NCI-H2171 treated with DMSO at 0.1 percent for 48 hours (cell line): ENCODE measurements at places on chromosomes 12 and 14.

DNA sequence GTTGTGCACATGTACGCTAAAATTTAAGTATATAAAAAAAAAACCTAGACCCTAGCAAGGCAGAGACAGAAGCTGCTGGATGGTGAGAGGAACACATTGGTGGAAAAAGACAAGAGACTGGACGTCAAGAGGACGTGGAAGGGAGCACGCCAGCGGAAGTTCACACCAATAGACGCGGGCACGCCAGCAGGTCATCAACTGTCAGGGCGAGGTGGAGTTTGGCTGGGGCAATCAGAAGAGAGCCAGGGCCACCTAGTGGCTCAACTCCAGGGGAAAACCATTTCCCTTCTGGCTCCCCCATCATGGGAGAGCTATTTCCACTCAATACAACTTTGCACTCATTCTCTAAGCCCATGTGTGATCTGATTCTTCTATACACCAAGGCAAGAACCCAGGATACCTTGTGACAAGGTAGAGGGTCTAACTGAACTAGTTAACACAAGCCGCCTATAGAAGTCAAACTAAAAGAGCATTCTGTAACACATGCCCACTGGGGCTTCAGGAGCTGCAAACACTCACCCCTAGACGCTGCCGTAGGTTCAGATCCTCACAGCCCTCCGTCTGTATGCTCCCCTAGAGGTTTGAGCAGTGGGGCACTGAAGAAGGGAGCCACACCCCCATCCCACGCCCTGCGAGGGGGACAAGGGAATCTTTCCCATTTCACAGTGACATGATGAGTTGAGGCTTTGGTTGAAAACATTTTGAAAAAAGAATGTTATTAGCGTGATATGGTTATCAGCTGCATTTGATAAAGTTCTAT, 702.7 kb downstream of the TMTC2 start:
- no peak for DNase-seq

DNA sequence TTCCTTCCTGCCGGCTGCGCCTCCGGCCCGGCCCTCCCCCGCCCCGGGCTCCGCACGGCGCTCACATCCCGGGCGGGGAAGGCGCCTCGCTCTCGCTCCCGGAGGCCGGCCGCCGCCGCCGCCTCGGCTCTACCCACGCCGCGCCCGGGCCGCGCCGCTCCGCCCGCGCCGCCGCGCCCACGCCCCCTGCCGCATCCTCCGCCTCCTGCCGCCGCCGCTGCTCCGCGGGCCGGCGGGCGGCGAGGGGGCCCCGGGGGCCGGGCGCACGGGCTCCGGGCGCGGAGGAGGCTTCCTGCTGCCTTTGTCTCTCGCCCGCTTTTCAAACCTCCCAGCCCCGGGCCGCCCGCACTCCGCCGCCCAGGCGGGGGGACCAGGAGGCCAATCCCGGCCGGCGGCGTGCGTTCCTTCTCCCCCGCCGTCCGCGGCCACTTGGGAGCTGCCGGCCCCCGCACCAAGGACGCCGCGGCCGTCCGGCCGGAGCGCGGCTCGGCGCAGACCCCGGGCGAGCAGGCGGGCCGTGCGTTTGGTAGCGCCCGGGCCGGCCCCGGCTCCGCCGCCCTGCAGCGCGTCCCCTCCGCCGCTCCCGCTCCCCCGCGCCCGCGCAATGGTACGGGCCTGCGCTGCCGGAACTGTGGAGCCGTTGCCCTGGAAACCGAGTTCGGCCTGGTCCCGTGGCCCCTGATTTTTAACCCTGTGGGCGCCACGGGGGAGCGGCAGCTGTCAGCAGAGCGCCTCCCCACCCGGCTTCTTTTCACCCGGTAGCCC, at the start of gene FBXL14:
Gene FBXL14 (minus strand): TSS at position 321 of the 765 bp plus-strand sequence. CDS start 515 bp downstream, outside the sequence.
- DNase-seq: peak; percentile 94

- DNase-seq: peak; percentile 98
These were observed 106.9 kb upstream of the CPM start for GRCh38 chr12:69039911-69040310.

- no peak for DNase-seq
These were observed 40.5 kb upstream of the ABCD2 start for GRCh38 chr12:39660101-39660500.

- no peak for DNase-seq
These were observed 24.2 kb downstream of the TRAFD1 start for GRCh38 chr12:112149596-112149995.

GRCh38 chr14:103518422-103519042, 4.1 kb downstream of the CKB start:
- peak; percentile 40 for DNase-seq

- DNase-seq: no peak
These were observed 132.9 kb downstream of the CEP83 start for GRCh38 chr12:94326727-94327126.

DNA sequence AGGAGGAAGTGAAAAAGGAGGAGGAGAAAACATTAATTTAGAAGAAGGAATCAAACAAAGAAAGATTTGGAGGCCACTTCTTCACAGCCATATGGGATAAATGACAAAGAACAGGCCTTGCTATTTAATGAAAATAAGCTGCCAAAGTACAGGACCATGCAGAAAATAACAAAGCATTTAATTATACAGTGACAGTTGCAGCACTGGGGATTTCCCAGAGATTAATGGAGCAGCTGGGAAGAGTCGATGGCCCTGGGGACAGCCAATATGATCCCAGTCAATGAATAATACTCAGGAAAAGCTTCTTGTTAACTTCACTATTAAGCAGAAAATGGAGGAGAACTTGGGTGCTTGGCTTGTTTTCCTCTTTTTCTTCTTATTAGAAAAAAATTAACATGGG, 34.6 kb downstream of the RERG start:
- peak; percentile 37 for DNase-seq

- no peak for DNase-seq
These were observed 56.8 kb upstream of the CHST11 start for GRCh38 chr12:104399740-104400612.

DNA sequence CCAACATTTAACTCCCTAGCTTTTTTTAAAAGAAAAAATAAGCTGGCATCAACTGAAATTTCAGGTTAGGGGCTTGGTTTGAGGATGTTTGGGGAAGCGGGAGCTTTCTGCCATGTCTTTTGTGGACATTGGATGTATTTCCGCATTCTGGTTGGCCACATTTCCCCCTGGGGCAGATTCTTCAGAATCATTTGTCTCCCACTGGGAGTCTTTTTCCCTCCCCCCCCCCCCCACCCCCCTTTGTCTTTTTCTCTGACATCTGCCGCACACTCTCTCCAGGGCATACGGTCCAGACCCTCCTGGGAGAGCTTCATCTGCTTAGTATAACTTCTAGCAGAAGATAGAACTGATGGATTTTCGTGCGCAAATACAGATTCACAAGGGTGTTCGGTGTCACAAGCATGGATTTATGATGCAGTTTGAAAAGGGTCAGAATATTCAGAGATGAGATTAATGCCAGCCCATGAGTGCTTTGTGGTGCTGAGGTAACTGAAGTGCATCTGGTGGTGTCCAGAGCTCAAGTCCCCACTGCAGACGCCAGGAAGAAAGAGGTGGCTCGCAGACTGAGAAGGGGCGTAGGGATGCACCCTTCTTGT, 40.2 kb downstream of the ETV6 start:
- peak; percentile 56 for DNase-seq

DNA sequence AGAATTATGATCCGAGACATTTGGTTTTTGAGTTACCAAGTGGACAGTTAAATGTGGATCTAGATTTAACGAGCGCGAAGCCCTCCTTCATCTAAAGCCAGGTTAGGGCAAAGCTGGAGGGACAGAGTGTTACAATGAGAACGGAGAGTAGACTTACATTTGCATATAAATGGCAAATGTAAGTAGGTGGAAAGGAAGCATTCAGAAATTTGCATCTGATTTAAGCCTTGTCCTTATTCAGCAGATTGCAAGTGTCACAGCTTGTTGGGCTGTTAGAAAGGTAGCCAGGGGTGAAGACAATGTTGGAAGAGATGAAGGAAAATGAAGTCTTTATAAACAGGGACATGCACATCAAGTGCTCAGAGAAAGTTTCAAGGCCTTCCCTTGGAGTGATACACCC, 806.2 kb downstream of the GALC start:
- DNase-seq: no peak

- no peak for DNase-seq
These were observed 31.0 kb downstream of the RNF34 start for GRCh38 chr12:121430833-121431415.

GRCh38 chr12:50291377-50291776, 8.1 kb upstream of the LIMA1 start:
- no peak for DNase-seq

GRCh38 chr14:93105362-93105761, 10.4 kb downstream of the ITPK1 start:
- no peak for DNase-seq

- no peak for DNase-seq
These were observed 55.4 kb downstream of the FBRSL1 start for GRCh38 chr12:132545164-132545953.

- DNase-seq: peak; percentile 48
These were observed 6.2 kb downstream of the TTLL5 start for GRCh38 chr14:75667099-75667765.

GRCh38 chr12:108570743-108571608, 8.6 kb downstream of the ISCU start:
- peak; percentile 49 for DNase-seq

- DNase-seq: no peak
These were observed 32.3 kb downstream of the DRAM1 start for GRCh38 chr12:101909646-101910045.

DNA sequence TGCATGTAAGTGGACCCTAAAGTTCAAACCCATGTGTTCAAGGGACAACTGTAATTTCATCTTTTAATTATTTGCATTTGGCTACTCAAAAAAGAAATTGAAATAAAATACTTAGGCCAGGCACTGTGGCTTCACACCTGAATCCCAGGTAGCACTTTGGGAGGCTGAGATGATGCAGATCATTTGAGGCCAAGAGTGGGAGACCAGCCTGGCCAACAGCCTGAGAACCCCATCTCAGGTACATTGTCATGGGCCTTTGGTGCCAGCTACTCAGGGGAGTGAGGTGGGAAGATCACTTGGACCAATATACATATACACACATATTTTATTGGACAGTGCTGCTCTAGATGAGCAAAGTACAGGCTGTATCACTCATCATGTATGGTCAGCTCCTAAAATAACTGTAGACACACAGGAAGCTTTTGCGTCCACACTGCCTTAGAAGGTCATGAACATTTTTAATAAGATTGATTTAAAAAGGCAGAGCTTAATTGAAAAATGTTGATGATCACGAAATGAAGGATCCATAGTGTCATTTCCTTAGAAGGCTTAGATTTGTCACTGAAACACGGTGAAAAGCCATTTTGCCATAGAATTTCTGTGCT, 2.5 kb upstream of the ZCCHC8 start:
- DNase-seq: no peak

DNA sequence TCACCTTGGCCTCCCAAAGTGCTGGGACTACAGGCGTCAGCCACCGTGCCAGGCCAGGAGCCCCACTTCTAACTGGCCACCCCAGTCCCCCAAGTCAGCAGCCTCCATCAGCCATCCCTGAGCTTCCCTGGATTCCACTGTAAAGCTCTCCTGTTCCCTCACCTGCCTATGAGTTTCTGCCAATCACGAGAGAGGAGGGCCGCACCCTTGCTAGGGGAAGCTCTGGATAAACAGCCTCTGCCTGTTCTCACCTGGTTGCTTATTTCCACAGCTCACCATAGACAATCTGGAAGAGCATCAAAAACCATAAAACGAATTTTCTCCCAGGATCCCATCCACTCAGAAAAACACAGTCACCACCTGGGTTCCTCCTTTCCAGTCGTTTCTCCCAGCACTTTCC, 5.0 kb downstream of the CDCA4 start:
- DNase-seq: no peak

GRCh38 chr12:19933924-19934323, 434.4 kb upstream of the PDE3A start:
- DNase-seq: no peak

- DNase-seq: no peak
These were observed 176.3 kb upstream of the ARID2 start for GRCh38 chr12:45553204-45553603.

- no peak for DNase-seq
These were observed 23.0 kb upstream of the SERPINA4 start for GRCh38 chr14:94538070-94538740.

- no peak for DNase-seq
These were observed 8.8 kb downstream of the ARHGAP5 start for GRCh38 chr14:32085845-32086383.

DNA sequence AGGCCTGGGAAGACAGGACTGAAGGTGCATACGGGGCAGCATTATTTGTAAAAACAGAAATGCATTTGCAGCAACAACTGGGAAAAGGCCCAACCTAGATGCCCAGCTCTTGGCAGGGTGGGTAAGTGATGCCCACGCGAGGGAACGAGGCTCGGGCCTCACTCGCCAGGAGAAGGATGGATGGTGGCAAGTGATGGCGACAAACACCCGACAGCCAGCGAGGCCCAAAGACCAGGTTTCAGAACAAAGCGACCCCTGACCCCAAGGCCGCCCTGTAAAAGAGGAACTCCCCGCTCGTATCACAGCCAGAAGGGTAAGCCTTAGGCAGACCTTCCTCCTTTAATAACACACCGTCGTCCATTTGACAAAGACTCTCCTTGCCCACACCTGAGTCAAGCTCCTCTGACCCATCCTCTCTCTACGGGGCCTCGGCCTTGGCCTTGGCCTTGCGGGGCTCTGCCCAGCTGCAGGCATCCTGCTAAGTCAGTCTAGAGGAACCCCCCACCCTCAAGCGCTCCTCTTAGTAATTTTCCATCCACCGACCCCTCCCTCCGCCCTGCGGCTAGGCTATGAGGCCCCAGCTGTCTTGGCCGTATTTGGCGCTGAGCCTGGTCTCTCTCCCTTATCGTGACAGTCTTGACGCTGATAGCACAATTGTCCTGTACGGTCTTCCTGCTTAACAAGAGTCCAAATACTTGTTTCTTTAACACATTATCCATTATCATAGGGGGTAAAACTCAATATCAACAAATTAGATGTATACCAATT, 80.2 kb downstream of the NCOR2 start:
- DNase-seq: no peak

DNA sequence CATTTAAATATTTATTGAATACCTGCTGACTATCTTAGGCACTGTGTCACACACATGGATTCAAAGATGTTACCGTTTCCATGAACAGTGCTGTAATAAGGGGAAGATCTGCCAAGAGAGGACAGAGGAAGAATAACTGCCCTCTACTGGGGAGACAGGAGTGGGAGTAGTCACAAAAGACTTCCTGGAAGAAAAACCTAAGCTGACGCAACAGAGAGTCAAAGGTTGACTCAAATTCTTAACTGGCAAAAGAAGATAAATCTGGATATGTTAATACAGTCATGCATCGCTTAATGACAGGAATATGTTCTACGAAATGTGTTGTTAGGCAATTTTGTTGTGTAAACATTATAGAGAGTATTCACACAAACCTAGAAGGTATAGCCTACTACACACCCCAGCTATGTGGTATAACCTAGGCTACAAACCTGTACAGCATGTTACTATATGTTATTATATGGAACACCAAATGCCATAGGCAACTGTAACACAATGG, 51.5 kb downstream of the DCAF5 start:
- peak; percentile 3 for DNase-seq
